Caco-2 (cell line): ENCODE measurements at places on chromosomes 7 and 10.

GRCh38 chr10:110820321-110820814 is 51.4 kb upstream of the PDCD4 start:
- DNase-seq, result no peak

GRCh38 chr10:57098146-57098545 is 737.1 kb upstream of the ZWINT start:
- no peak for DNase-seq

DNA sequence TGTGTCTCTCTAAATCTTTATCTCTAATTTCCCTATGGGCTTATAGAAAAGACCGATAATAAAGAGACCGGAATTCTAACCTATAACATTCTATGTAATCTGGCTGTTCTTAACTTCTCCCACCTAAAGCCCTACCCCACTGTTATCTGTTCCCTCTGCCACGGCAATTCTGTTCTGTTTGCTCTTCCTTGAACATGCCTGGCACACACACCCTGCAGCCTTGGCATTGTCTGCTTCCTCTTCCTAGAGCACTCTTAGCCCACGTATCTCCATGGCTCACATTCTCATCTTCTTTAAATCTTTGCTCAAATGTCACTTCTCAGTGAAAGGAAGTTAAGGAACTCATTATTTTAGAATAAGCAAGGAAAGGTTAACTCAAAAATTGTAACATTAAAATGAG is 309.2 kb downstream of the GPR158 start:
- no peak for DNase-seq

DNA sequence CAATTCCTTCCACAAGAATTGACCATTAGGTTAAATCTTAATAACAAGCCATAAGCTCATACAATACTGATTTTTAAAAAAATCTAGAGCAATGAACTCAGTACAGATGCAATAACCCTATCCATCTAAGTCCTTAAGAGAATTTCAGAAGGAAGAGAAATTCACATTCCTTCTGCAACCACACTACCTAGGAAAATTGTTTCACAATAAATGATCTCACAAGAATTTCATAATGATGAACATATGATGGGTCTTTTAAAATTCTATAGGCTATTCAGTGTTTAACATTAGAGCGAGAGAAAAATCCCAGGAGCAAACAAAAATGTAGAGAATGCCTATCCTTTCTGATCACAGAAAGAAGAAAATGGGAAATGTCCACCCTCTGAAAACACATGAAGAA is 70.0 kb upstream of the MAGI2 start:
- no peak for DNase-seq

DNA sequence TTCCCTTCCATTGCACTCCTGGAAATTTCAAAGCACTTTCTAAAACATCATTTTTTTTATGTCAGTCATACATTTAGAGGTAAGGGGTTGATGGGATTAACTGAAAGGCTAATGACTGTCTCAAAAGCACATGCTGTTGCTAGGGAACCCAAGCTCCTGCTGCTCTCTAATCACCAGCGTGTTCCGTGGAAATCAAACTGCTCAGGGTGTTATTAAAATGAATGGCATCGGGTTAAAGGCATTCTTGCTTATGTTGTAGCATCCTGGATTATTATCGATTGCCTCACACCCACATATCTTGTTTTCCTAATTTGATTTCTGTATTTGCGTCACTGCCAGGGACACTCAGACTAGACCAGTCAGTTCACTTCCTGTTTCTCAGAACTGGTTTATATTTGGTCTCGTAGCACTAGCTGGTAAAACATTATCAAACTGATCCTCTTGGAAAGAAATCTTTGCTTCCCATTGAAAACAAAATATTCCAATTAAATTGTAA is 216.5 kb upstream of the MKLN1 start:
- no peak for DNase-seq

- DNase-seq, result no peak
Measured at GRCh38 chr10:1396297-1396635, 340.1 kb downstream of the WDR37 start.

DNA sequence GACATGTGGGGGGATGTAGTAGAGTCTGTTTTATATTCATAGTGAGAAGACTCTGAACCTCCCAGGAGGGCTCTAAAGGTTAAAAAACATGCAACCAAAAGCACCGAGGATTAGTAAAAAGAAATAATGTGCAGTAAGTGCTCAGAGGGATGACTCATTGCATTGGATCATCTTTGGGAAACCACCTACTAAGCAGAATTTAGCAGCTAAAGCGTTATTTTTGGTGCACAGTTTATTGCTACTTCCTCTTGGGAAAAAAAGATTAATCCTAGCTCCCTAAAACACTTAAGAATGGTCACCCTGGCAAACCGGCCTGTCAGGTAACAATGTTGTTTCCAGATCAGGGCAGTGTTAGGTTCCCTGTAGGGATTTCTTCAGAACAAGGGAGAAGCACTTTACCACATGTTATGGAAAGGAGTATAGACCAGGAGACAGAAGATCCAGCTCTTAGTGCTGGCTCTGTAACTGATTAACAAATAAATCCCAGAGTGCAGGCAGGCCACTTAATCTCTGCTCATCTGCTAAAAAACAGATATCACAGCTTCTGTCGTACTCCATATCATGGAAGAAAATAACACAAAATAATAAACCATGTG is 44.8 kb upstream of the FAM133B start:
- DNase-seq, result no peak

DNA sequence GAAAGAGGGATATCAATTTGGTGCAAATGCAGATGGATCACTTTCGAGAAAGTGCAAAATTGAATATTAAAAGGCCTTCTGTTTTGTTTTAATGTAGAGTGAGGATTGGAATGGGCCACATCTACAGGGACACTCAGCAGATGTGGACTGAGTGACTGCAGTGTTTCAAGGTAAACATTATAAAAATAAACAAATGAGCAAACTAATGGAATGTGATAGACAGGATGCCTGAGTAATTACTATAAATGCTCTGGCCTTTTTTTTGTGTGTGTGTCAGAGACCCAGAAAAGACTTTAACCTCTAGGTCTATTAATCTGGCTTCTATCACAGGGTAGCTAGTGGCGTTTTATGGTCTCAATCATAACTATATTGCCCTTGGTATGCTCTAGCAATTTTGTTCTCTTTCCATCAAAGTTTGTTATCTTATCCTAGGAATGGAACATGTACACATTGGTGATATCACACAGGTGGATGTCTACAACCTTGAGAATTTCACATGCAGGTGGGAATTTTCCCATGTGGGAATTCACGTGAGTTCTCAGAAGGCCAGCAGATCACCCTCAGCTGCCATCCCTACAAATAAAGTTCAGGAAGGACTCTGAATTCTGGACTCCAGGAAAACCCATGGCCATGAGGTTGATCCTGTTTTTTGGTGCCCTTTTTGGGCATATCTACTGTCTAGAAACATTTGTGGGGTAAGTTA is at the start of gene CPA2:
Gene CPA2, plus strand, starts transcription at position 606 of the 703 bp plus-strand sequence. Its CDS starts 19 bp downstream, at position 625.
- DNase-seq, result no peak

GRCh38 chr10:96400465-96400864 is 41.7 kb upstream of the OPALIN start:
- DNase-seq, result no peak

DNA sequence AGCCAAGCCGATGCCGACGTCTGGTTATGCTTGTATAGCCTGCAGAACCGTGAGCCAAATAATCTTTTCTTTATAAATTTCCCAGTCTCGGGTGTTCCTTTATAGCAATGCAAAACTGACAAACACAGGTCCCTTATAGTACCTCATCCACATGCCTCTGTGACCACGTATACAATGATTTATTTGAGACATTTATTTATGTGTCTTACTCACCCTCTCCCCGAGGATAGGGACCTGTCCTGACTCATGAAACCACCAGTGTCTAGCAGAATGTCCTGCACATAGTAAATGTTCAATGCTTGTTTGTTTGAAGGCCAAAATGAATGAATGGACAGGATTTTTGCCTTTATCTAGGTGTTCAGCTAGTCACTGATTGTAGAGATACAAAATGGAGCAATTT is 147.9 kb upstream of the FZD8 start:
- no peak for DNase-seq

- DNase-seq, result no peak
Measured at GRCh38 chr7:22387583-22387982, 30.6 kb upstream of the RAPGEF5 start.

DNA sequence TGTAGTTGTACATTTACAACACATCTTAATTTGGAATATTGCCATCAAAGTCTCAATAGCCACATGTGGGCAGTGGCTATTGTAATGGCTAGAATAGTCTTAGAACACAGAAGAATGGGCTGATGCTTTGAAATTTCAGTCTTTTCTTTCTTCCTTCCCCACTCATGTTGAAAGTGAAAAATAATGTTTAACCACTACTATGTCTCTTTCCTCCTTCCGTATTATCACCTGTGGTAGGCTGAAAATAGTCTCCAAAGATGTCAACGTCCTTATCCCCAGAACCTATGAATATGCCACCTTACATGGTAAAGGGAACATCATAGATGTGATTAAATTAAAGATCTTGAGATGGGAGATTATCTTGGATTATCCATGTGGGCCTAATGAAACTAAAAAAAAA is 154.0 kb downstream of the SUGCT start:
- no peak for DNase-seq

DNA sequence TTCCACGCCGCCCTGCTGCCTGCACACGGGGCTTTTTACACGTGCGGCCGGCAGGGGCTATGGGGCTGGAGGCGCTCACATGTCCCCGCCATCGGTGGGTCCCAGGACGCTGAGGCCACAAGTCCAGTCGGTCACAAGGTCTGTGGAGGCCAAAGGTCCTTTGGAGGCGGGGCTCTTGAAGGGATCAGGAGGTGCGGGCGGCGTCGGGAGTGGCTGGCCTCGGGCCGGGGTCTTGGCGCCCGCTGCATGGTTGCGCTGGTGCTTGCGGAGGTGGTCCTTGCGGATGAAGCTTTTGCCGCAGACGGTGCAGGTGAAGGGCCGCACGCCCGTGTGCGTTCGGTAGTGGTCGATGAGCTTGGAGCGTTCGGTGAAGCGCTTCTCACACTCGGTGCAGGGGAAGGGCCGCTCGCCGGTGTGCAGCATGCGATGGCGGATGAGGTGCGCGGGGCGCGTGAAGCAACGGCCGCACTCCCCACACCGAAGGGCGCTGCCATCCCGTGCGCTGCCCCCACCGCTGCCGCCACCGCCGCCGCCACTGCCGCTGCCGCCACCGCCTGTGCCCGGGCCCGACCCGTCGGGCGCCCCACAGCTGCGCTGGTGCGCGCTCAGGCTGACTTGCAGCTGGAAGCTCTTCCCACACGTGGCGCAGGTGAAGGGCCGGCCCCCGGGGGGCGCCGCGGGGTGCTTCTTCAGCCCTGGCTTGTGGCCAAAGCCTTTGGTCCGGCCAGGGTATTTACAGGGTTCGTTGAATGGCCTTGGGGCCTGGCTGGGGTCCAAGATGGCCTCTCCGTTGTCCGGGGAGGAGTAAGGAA is 13.7 kb upstream of the ZNF777 start:
- DNase-seq, result no peak

DNA sequence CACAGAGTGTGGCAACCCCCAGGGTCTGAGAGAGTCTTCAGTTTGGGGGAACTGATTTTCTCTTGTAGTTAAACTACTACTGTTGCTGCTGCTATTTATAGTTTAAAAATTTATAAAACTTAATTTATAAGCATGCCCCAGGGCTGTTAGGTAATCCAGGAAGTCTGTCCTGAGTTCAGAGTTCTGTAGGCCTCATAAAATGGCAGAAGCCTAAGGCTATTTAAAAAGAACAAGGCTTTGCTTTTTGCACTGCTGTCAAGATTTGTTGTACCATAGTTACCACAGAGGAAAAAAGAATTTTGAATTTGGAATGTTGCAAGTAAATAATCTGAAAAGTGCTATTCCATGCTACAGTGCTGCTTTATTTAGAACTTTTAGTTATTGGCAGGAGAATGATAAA is 66.1 kb downstream of the AGK start:
- no peak for DNase-seq

DNA sequence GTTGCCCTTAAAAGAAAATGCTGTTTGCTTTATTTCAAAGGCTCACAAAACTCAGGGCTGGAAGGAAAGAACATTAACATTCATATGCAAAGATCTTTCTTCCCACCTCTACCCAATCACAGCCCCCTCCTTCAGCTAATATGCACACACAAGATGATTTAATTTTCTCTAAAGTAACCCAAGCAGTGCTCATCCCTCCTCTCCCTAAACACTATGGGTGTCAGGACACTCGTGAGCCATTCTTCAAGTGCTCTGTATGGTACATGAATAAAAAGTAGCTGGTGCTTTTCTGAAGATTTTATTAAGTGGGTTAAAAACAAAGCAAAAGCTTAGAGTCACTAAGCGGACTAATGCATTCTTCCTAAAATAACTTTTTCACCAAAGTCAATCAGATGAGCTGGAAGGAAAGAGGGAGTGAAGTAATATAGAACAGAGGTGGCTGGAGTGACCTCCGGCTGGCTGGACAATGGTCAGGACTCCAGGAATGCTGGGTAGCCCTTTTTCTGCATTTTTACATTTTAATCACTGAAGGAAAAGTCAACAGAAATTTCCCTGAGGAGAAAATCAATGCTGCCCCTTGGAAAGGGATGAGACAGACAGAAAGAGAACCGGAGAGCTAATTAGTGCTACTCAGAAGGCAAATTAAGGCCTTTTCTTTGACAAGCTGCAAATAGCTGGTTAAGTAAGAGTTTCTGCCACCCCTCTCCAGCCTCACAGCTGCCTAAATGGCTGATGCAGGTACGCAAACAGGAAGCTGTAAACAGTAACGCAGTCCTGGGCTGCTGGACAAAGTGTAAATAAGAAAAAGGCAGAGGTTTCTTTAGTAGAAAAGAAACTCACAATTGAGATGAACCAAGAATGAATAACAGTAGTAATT is 6.6 kb downstream of the DGKI start:
- no peak for DNase-seq

- no peak for DNase-seq
Measured at GRCh38 chr7:2465928-2466327, 10.3 kb downstream of the GRIFIN start.

DNA sequence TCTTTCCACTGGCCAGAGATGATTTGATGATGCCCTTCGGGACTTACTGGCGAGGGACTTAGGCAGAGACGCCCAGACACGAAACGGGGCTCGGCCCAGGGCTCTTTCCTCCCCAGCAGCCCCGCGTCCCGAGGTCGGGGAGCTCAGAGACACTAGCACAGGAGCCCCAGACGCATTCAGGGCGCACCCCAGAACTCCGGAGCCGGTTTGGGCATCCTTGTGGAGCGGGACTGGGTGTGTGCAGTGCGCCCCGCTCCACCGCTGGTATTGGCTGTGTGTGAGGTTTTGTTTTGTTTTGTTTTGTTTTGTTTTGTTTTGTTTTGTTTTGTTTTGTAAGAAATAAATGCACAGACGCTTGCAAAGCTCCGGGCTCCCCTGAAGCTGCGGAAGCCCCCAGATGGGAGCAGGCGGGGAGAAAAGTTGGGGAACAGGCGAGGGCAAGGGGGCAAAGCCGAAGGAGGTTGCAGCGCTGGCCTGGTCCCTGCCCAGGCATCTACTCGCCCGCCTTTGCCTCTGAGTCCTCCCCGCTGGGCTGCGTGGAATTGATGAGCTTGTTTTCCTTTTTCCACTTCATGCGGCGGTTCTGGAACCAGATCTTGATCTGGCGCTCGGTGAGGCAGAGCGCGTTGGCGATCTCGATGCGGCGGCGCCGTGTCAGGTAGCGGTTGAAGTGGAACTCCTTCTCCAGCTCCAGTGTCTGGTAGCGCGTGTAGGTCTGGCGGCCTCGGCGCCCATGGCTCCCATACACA is 1.9 kb upstream of the HOXA5 start:
- DNase-seq, result peak; percentile 19

GRCh38 chr10:15351099-15351820 is 19.8 kb downstream of the FAM171A1 start:
- DNase-seq, result no peak
